ENCODE measurements at places on chromosomes 12 and 14.
A peak's percentile ranks its signal among the peaks of the same experiment; 100 is the strongest.

DNA sequence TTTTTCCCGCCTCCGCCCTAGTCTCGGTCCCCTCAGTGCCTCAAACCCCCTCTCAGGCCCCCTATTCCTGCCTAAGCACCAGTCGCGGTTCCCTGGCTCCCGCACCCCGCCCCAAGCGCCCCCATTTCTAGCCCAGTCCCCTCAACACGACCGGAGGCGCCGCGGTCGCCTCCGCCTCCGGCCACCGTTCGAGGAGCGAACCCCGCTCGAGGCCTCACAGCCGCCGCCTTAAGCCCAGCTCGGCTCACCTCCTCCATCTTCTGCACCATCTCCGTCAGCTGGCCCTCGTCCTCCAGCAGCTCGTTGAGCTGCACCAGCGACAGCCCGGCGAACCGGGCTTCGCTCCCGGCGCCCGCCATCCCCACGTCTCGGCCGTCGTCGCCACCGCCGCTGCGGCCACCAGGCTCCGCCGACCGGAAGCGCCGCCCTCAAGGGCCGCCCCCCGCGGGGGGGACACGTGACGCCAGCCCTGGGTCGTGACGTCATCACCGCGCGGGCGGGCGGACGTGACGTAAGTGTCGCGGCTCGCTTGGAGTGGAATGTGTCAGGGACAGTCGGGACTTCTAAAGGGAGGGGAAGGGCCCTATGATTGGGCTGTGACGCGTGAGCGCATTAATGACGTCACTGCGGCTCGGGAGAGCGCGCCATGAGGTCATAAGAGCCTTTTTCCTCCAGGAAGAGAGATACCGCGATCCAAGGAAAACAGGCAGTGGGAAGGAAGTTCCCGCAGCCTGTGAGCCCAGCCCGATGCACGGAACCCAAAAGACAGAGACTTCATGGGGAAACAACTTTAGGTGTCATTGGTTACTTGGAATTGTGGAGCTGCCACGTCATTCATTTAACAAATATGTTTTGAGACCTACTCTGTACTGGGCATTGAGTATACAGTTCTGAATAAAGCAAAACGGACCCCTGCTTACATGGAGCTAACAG, at the start of gene VPS37B:
TSS of gene VPS37B (minus strand) at position 421 of the 933 bp plus-strand sequence. CDS start at position 359, 62 bp downstream.
- peak; percentile 76 for DNase-seq

DNA sequence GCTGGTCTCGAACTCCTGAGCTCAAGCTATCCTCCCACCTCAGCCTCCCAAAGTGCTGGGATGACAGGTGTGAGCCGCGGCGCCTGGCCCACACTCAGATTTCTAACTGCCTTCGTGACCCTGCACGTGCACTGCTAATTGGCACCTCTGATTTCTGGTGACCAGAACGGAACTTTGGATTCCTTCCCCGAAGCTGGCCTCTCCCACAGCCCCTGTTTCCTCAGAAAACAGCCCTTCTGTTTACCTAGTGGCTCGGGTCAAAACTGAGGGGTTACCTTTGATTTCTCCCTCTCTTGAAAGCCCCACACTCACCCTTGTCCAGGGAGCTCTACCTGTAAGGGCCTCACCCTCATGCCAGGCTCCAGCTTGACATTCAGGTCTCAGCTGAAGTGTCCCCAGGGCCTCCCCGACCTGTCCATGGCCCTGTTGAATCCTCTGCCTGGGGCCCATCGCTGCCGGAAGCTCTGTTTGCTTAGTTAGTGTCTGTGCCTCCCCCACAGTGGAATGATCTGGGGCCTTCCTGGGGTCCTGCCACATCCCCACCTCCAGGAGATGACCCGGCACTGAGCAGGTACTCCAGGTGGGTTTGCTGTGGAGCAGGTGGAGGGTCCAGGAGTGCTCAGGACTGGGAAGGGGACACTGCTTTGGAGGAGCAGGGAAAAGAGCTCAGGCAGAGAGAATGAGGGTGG, 24.4 kb upstream of the FAM181A start:
- no peak for DNase-seq

GRCh38 chr12:62654326-62655241, 188.0 kb downstream of the MON2 start:
- no peak for DNase-seq

- no peak for DNase-seq
Observed at GRCh38 chr12:71642264-71642663, 21.4 kb downstream of the ZFC3H1 start.

DNA sequence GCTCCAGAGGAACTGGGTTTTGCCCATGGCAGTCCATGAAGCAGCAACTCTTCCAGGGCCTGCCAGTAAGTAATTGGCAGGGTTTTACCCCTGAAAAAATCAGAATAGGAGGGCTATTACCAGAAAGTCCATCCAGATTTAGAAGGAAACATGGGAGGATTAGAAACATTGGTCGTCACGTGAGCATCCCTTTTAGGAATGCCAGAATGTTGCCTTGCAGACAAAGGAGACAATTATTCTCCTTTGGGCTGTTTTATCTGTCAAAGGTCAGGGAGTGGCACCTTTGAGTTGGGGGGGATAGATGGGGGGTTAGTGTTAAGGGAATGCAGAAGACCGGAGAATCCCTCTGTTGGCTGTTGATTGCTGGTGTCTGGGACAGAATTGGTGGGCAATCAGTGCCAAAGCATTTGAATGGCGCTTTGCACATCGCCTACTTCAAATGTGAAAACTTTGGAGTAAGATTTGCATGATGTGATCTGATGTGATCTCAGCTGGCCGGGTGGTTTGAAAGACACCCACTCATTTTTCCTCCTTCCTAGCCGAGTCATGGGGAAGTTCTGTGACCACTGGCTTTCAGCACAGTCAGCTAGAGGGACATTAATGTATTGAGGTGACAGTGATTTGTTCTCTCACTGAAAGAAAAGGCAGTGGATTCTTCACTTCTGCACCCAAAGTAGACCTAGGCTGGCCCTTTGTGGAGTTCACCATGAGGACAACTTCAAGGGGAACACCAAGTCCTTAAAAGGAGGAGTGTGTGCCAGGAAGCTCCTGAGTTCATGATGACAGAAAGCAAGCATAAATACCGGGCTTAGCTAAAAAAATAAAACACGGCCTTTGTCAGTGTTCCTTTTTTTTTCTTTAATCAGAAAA, 31.4 kb downstream of the FLVCR2 start:
- no peak for DNase-seq

- no peak for DNase-seq
Observed at GRCh38 chr14:39264558-39264957, 30.8 kb downstream of the MIA2 start.

DNA sequence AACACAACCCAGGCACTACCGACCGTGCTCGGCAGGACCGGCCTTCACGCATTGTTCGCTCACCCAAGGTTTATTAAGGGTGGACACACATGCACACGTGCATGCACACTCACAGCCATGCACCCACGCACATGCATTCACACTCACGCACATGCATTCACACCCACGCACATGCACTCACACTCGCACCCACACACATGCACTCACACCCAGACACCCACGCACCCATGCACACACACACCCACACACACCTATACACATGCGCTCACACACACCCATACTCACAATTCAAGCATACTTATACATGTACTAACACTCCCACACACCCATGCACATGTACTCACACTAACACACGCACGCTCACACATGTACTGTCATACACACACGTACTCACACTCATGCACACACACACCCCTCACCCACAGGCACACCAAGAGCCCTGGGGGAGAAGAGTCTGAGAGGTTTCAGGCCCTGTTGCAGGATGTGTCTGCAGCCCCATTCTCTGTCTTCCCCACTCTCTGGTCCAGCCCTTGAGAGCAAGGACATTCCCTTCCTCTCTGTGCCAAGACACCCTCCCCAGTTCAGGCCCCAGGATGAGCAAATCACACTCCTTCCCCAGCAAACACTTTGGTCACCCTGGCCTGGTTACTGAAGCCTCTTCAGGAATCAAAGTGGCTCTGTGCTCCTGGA, 49.4 kb upstream of the BCL11B start:
- DNase-seq, result no peak

Data from H54 (cell line).